ENCODE measurements at places on chromosomes 5 and 9.

- no peak for DNase-seq
These were observed 549.9 kb upstream of the CYLC2 start for GRCh38 chr9:102445181-102445747.

- DNase-seq = peak; percentile 91
These were observed 14.9 kb upstream of the FGFR4 start for GRCh38 chr5:177071666-177072385.

GRCh38 chr5:12013351-12013750 is 109.1 kb upstream of the CTNND2 start:
- no peak for DNase-seq

GRCh38 chr9:122338994-122339393 is 31.8 kb upstream of the PTGS1 start:
- DNase-seq = no peak

- no peak for DNase-seq
These were observed 455.1 kb upstream of the ZNF608 start for GRCh38 chr5:125201446-125202052.

DNA sequence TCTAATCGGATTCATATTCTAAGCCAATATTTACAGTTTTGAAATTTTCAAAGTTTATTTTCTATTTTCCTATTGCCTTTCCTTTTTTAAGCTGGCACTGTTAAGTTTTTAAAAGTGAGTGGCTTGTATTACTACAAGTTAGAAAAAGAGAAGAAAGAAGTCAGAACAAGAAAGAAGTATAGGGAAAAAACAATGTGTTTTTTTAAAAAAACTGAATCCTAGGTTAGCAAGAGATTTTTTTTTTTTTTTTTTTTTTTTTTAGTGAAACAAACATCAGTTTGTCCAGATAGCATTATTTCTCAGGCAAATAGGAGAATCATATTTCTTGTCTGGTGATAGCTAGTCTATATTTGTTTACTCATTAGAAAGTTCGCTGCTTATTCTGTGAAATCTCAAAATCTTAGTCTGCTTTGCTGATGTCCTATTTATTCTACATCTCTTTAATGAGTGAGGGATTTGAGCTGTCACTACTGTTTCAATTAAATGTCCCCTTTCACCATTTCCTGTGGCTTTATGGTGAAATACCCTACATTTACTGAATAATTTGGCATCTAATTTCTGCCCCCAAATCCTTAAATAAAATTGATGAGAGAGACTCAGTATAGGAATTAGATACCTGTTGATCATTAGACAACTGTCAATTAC is 19.1 kb upstream of the LMNB1 start:
- DNase-seq = no peak

DNA sequence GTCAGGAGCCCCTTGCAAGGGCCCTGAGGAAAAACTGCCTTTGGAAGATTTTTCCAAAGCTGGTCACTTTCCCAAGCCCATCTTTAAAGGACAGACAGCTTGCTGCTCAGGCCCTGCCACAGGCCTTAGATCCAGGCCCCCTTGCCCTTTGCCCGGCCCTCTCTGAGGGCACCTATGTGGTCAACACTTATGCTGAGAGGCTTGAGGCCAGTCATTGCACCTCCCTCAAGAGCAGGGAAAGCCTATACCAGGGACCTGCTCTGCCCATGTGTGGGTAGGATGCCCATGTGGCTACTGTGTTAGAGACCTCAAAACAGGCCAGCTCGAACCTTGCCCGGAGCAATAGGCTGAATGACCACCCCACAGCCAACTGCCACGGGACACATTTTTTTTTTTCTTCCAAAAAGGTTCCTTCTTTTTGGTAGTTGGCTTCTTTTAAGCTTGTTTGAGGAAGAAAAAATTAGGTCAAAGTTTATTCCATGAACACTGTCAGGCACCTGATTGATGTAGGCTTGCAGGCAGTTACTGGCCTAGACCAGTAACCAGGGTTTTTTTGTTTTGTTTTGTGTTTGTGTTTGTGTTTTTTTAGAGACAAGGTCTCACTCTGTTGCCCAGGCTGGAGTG is 3.8 kb downstream of the TCF7 start:
- DNase-seq = no peak

GRCh38 chr9:23747088-23748075 is 78.7 kb downstream of the ELAVL2 start:
- no peak for DNase-seq

DNA sequence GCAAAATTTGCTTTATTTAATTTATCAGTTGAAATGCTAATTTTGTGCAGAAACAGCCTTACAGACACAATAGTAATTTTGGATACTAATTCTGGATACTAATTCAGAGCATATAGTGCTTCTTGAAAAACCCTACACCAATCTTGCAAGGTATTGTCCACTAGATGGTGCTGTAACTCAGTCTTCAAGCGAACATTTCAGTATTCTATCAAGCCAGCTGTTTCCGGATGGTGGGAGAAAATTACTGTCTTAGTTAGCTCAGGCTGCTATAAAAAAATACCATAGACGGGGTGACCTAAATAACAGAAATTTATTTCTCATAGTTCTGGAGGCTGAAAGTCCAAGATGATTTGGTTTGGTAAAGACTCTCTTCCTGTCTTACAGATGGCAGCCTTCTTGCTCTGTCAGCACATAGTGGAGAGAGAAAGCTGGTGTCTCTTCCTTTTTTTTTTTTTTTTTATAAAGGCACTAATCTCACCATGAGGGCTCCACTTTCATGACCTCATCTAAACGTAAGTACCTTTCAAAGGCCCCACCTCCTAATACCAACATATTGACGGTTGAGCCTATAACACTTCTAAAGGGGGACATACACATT is 1306.5 kb upstream of the CDH9 start:
- DNase-seq = peak; percentile 70

DNA sequence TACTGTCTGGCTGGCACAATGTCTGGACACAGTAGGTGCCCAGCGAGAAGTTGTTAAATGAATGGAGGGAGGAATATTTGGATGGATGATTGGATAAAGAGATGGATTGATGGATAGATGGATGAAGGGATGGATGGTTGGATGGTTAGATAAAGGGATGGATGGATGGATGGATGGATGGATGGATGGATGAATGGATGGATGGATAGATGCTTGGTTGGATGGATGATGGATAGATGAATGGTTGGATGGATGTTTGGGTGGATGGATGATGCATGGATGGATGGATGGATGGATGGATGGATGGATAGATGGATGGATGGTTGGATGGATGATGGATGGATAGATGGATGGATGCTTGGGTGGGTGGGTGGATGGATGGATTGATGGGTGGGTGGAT is 90.4 kb downstream of the UBE2QL1 start:
- DNase-seq = no peak

- no peak for DNase-seq
These were observed 130.3 kb downstream of the CDC42SE2 start for GRCh38 chr5:131394128-131394527.

DNA sequence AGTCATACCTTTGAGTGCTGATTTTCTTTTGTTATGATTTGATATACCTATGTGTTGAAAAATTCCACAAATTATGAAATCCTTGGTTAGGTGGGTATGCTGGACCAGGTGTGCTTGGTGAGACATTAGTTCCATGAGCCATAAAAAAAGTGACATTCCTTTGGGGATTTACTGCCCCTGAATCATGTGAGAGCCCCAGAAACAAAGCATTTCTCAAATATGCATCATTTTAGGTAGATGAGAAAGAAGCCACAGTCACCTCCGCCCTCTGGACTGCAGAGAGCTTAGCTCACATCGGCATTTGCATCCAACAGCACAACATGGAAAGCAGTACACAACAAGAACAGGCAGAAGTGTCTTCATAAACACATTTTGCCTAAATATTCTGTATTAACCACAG is 55.3 kb downstream of the DAP start:
- DNase-seq = no peak
